ENCODE measurements at places on chromosomes 3 and 15.
A peak's percentile ranks its signal among the peaks of the same experiment; 100 is the strongest.

DNA sequence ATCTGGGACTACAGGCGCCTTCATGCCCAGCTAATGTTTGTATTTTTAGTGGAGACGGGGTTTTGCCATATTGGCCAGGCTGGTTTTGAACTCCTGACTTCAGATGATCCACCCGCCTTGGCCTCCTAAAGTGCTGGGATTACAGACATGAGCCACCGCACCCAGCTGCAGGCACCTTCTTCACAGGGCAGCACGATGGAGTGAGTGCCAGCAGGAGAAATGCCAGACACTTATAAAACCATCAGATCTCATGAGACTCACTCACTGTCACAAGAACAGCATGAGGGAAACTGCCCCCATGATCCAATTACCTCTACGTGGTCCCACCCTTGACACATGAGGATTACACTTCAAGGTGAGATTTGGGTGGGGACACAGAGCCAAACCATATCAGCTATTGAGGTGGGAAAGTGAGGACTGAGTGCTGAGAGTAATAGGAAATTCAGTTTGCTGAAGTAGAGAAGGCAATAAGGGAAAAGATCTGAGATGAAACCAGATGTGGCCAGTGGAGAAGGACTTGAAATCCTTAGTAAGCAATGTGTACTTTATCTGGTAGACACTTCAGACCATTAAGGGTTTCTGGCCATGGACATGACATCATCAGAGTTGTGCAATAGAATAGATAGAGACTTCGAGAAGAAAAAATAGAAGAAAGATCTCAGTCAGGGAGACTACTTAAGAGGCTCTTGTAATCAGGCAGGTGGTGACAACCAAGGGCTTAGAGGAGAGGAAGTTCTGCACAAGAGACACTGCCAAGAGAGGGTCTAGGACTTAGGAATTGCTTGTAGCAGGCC is 18.1 kb upstream of the ATP13A5 start:
- DNase-seq, result no peak

DNA sequence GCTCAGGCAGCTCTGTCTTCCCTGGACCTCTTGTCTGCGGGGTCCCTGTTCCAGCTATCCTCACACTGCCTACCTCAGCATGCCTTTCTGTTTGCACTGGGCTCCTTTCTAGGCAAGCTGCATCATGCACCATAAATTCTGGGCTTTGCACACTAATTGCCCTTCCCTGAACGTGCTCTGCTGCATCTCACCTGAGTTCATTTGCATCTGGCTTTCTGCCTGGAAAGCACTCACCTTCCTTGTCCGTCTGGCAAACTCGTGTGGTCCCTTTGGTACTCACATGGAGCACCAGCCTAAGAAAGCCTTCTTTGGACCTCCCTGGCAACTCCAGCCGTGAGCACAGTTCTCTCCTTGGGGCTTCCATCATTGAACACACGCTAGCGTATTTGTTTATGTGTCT is 365.6 kb downstream of the SV2B start:
- peak; percentile 32 for DNase-seq

- no peak for DNase-seq
Measured at GRCh38 chr3:76824658-76825240, 215.2 kb upstream of the ROBO2 start.

GRCh38 chr3:108388136-108389132 is 92.1 kb downstream of the HHLA2 start:
- peak; percentile 24 for DNase-seq

- DNase-seq, result no peak
Measured at GRCh38 chr3:2908693-2909351, 201.4 kb downstream of the IL5RA start.

DNA sequence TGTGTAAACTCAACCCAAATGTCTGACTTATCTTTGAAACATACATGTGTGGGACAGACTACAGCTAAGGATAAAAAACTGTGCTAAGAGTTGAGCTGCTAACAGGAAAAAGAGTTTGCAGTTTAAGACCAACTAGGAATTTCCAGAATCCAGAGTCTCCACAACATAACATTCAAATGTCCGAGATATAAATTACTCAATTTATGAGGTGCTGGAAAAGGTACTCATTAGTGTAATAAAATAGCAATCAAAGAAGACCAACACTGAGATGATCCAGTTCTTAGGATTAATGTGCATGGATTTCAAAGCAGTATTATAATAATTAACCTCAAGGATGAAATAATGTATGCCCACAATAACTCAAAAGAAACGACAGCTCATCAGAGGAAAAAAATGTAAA is 426.5 kb upstream of the KCNMB2 start:
- DNase-seq, result no peak

- peak; percentile 73 for DNase-seq
Measured at GRCh38 chr3:129039271-129040038, 21.1 kb upstream of the GP9 start.
